ENCODE measurements at places on chromosomes 3 and 15.

- DNase-seq: no peak
These were observed 7.6 kb downstream of the ANXA2 start for GRCh38 chr15:60390231-60390630.

DNA sequence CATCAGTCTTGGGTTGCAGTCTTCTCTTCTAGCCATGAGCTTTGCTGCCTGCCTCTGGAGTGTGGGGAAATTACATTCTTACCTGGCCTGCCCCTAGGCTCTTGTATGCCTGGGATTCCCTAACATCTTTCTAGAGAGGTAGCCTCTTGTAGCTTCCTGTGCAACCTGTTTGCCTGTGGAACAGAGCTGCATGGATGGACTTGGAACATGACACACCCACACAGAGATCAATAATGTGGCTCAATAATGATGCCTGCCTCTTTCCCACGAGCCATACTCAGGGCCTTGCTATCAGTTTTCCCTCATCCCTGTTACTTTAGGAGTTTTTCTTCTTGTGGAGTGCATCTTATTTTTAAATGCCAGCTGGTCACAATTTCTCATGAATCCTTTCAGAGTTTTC is 11.4 kb downstream of the CHCHD6 start:
- DNase-seq: no peak

GRCh38 chr15:89569090-89569745 is 6.1 kb upstream of the TICRR start:
- no peak for DNase-seq

DNA sequence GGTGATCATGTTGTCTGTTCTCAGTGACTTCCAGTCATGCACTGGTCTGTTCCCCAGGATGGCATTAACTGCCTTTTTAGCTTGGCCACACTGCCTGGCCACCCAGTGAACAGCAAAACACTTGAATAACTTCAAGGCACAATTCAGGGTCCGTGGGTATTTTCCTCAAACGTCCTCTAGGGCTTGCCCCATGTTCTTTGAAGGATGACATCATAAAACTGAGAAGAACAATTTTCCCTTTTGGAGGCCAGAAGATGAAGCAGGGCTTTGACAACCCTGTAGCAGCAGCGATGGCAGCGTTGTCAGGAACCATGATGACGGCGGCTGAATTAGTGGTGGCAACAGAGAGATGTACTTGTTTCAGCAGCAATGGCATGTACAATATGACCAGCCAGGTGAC is 465.9 kb upstream of the ONECUT1 start:
- DNase-seq: no peak

DNA sequence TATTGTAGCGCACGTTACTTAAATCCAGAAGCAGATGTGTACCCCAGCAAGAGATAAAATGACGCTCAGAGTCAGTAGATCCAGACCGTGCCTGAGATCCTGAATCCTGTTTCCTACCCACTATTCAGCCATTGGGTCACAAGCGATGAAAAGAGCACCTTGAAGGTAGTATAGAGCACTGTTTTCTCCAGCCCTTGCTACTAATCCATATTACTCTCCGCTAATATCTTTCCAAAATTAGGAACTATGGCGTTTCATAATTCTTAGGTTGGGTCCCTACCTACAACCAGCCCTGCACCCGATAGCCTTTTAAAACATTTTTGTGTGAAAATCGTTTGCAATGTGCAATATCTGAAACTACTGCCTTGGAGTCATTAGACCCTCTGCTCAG is 596 bp downstream of the BTD start:
- DNase-seq: no peak

GRCh38 chr3:140334132-140334929 is 343.5 kb upstream of the TRIM42 start:
- no peak for DNase-seq

- DNase-seq: no peak
These were observed 35.5 kb downstream of the GADL1 start for GRCh38 chr3:30858894-30859389.

DNA sequence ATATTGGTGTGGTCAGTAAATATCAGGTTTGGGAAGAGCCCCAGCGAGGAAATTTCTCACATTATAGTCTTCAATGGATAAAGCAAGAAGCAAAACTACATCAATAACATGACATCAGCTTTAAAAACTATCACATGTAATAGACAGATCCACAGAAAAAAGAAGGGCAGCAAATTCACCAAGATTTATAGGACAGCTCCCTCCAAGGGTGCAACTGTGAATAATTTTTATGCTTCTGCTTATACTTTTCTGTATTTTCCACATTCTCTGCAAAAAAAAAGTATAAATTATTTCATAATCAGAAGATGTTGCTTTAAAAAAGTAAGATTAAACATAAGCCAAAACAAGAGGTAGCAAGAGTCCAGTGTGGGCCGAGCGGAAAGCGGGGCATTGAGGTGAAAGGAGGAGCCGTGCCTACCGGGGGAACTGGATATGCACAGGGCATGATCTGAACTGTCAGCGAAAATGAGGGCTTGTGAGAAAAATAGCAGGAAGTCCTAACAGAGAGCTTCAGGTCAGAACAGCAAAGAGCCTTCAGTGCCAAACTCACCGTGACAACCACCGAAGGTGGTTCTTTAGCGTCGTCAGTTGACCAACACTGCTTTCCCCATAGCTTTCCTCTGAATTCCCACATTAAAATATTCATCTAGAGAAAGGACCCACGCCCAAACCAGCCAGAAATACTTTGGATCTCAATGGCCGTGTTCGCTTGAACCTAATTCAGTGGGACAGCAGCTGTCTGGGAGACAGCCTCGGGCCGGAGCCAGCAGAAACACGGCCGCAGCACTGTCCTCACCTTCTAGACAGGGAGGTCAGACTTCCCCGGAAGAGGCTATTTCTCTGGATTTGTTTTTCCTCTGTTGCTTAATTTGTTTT is 59.8 kb downstream of the FAM174B start:
- no peak for DNase-seq

DNA sequence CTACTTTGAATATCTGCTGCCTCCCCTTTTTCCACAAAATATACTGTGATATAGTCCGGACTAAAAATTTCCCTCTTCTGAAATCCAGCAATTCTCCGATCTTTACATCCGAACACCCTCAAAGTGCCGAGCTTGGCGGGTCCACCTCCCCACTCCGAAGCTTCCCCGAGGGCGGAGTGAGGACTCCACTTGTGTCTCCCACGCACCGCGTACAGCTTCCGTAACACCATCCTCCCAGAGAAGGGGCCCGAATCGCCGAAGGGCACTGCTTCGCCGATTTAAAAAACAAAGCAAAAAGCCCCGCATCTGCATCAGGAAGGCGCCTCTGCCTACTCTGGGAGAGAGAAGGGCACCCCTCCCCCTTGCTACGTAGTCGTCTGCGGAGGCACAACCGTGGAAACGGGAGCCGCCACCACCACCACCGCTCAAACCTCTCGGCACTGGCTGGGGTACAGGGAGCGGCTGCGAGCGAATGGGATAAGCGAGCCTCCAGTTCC is 551 bp downstream of the NCBP2 start:
- DNase-seq: peak; percentile 39

DNA sequence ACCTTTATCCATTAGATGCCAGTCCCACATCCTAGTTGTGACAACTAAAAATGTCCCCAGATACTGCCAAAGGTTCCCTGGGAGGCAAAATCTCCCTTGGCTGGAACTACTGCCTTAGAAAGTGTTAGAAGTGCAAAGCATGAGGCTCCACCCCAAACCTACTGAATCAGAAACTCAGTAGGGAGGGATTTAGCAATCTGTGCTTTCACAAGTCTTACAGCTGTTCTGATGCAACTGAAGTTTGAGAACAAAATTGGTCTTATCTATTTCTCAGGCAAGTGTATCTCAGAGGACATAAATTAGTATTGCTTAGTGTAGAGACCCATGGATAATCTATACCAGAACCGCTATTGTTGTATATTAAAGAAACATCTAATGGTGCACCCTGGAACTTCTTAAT is 70.2 kb downstream of the CLDN1 start:
- DNase-seq: no peak

DNA sequence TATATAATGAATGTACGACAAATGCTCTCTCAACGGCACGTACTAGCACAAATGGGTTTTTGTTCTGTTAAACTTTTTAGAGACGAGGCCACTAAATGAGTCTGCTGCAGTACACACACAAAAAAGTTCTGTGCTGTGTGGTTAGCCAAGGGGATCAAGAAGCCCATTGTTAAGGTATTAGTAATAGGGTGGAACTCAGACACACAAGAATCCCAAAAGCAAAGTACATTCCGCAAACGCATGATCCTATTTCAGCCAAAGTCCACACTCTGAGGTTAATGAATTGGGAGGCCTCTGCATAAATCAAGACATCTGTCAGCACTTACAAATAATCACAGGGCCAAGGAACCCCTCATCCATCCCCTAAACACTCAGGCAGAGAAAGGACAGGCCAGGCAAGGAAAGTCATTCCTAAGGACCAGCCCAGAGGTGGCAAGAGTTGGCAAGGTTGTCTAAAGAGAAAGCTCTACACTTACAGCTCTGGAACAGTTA is 12.1 kb downstream of the OSBPL10 start:
- DNase-seq: no peak

DNA sequence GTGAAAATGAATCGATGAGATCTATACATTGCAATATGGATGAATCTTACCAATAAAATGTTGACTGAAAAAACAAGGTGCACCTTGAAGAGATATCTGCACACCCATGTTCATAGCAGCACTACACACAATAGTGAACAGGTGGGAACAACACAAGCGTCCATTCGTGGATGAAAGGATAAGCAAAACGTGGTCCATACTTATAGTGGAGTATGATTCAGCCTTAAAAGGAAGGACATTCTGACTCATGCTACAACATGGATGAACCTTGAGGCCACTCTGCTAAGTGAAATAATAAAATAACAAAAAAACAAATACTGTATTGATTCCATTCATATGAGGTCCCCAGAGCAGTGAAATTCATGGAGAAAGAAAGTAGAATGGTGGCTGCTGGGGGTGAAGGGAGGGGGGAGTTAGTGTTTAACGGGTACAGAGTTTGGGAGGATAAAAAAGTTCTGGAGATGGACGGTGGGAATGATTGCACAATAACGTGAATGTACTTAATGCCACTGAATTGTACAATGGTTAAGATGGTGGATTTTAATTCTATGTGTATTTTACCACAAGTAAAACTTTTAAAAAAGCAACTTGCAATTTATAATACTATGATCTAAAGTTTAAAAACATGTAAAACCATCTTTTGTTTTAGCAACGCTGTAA is 35.6 kb downstream of the IQSEC1 start:
- no peak for DNase-seq
